ENCODE measurements at places on chromosomes 12 and 14.

- DNase-seq: no peak
These were observed 141.0 kb downstream of the MSRB3 start for GRCh38 chr12:65419284-65420072.

DNA sequence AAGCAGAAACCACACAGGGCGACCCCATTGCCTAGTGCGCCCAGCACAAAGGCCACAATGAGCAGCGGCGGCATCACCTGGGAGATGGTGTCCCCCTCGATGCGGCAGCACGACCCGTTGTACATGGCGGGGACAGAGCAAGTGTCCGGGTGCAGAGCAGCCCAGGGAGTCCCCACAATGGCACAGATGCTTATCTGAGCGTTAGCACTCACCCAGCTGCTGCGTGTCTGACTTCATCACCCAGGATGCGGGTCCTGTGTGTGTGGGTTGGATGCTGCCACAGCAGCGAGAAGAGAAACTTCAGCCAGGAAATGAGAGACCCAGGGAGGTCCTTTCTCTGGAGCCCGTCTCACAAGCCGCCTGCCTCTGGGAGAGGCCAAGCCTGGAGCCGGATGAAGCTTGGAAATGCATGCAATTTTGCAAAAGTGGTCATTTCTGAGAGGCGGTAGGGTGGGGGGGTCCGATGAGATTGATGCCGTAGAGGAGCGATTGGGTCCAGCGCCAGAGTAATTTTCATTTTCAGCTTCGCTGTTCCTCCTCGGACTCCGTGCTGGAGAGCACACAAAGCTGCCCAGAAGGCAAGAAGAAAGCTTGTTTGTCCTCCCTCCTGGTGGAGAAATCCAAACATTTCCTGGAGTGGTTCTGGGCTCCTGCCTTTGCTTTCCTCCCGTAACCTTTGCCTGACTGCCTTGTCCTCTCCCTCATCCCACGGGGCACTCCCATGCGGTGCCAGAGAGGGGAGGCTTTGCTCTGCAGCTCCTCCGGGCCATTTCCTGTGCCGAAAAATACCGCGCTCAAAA lies at the start of gene HCAR1:
Gene HCAR1 (minus strand): TSS at position 630 of the 800 bp plus-strand sequence. CDS start 505 bp downstream, at position 125.
- DNase-seq: no peak

- DNase-seq: no peak
These were observed 21.3 kb upstream of the SERPINA6 start for GRCh38 chr14:94344389-94344788.

DNA sequence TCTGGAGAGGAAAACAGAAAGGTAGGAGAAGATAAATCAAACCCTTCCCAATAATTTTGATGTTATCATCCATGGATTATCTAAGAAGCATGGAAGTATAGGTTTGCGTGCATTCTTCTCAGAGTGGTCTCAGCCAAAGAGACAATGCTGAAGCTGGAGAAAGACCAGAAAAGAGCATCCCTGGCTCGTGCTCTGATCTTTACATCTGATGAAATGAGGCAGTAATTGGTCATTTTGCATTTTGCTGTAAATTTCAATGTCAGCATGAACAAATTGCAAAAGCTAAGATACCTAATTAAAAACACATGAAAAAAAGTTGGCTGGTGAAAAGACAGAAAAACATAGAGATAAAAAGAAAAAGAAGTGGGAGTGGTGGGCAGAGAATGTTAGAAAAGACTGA lies 252.4 kb downstream of the ITPR2 start:
- DNase-seq: no peak

- no peak for DNase-seq
These were observed 45.3 kb upstream of the OXA1L start for GRCh38 chr14:22721213-22721612.

- DNase-seq: peak; percentile 54
These were observed 539 bp upstream of the HMGA2 start for GRCh38 chr12:65823513-65824375.

DNA sequence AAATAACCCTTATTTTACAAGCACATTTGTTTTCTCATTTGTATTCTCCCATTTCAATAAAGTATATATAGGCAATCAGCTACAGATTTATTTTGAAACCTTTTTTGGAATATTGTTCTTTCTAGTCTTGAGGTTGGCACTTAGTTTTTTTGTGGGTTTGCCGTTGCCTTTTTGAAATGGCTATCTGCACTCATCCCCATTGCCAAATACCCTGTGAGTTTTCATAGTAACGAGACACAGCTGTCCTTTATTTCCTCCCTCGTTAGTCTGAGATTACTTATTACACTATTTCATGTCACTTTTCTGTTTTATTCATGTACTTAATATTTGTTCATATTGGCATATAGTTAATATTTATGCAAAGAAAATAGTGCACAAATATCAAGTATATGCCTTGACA lies 1104.0 kb downstream of the SLC6A15 start:
- no peak for DNase-seq

GRCh38 chr12:106360400-106360994 lies 2.9 kb downstream of the POLR3B start:
- DNase-seq: no peak

GRCh38 chr14:56561606-56562005 lies 18.0 kb upstream of the TMEM260 start:
- DNase-seq: no peak

DNA sequence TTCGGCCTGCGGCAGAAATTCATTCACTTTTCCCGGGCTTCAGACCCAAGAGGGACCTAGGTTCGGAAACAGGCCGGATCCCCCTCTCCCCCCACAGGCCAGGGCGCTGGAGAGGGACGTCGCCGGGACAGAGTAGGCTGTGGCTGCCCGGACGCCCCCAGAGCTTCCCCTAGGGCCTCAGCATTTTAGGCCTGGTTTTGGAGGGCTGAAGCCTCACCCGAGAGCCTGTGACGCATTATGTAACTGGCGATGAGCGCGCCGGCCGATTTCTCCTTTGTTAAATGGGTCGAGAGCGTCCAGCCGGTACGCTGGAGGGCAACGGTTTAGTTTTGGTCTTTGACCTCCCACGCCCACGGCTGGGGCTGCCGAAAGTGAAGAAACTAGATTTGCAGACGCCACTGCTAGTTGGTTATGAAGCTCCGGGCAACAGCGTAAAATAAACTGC lies 657 bp downstream of the PEBP1 start:
- DNase-seq: no peak

DNA sequence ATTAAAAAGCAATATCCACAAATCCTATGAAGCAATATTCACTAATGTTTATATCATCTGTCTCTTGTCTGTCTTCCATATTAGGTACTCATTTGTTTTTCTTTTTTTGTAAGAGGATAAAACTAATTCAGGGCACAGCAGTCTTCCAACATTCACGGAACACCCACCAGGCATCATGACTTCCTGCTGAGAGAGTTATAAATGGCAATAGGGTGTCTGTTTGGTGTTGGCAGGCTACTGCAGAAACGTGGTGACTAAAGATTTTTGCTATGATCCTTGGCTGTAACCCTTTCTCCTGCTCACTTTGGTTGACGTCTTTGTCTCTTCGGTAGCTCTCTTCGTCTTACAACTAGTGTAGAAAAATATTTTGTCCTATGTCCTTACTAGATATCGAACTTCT lies 860.6 kb upstream of the MGAT4C start:
- DNase-seq: no peak

DNA sequence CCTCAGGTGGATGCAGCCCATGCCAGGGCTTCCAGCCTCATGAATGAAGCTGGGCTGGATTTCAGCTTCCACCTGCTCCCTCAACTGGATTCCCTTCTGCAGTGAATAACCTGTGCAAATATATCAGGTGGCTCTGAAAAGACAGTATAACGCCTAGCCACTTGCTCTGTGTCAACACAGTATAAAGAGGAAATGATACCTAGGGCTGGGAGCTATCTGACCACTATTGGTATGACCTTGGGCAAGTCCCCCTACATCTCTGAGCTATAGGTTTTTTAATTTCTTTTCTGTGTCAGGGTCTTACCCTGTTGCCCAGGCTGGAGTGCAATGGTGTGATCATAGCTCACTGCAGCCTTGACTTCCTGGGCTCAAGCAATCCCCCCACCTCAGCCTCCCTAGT lies 19.8 kb downstream of the ISM2 start:
- no peak for DNase-seq

GRCh38 chr14:63542231-63542999 lies 762 bp downstream of the PPP2R5E start:
- peak; percentile 40 for DNase-seq

DNA sequence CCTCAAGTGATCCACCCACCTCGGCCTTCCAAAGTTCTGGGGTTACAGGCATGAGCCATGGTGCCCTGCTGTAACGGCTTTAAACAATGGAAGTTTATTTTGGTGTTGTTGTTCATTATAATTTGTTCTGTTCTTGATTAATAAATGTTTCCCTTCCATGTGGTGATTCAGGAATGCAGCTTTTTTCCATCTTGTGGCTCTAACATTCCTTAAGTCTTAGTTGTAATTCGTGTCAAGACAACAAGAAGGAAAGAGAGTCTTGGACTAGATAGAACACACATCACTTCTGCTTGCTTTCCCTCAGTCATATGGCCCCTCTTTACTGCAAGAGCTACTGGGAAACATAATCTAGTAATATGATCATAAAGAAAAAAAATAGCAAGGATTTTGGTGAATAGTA lies 211.6 kb downstream of the SLC6A15 start:
- no peak for DNase-seq

- DNase-seq: no peak
These were observed 1103.4 kb downstream of the LRFN5 start for GRCh38 chr14:42710071-42710470.

DNA sequence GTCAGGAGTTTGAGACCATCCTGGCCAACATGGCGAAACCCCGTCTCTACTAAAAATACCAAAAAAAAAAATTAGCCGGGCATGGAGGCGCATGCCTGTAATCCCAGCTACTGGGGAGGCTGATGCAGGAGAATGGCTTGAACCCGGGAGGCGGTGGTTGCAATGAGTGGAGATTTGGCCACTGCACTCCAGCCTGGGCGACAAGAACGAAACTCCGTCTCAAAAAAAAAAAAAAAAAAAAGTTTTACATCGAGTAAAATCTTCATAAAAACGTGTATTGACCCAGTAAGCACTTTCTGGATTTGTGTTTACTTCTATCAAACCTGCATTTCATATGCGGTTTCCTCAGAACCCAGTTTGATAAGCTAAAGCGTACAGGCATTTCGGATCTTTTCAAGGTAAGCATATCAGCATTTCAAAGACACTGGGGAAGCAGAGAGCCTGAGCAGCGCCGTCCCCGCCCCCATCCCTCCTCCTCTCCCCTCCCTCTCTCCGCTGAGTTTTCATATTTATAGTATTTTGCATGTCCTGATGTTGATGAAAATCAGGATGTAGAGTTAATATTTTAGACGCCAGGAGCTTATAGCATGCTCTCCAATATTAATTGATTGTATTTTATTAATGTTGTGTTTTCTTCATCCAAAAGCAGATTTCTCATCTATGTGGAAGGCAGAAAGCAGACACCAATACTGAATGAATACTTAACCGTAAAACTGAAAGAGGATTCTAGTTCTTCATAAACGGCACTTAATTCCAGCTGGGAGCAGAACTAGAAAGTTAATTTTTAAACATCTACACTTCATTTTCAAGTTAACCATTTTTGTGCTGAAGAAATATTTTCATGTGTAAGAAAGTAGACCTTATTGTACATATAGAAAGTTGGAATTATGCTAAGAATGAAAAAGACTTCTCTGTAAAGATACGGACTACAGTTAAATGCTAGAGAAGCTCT lies 9.2 kb upstream of the HIP1R start:
- DNase-seq: no peak

- DNase-seq: no peak
These were observed 342.6 kb upstream of the CCDC196 start for GRCh38 chr14:66143387-66144112.

DNA sequence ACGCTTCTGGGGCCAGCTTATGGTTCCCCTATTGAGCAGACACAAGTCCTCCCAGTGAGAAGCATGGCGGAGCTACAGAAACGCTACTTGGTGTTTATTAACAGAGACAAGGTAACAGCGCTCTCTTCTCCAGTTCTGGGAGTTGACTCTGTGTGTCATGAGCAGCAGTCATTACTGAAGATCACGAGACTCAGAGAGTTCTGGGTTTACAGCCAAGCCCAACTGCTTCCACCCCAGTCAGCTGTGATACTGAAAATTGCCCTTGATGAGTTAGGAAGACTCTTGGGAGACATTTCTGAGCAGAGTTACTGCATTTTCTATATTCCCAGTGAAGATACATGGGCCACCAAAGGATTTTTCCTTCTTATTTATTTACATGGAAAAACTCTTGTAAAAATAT lies 48.6 kb downstream of the CFAP251 start:
- DNase-seq: no peak

DNA sequence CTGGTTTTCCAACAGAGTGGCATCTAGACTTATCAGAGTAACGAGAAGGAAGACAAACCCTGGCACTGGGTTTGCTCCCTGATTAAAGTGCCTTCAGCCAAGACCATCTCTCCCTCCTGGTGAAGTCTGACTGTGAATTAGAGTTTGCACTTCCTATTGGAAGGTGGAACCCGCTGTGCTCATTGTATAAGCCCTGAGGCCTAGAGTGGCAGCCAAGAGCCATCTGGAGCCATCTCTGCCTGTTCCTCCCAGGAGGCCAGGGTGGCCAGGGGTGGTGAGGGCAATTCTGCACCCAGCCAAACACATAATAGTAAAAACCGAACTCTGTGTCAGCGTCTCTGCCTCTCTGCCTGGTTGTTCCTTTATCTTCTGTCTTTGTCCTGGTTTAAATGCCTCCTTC lies 25.0 kb downstream of the MFAP5 start:
- DNase-seq: no peak

- no peak for DNase-seq
These were observed 27.9 kb upstream of the DICER1 start for GRCh38 chr14:95185033-95185766.

GRCh38 chr12:62301080-62301798 lies 41.0 kb downstream of the USP15 start:
- DNase-seq: no peak

DNA sequence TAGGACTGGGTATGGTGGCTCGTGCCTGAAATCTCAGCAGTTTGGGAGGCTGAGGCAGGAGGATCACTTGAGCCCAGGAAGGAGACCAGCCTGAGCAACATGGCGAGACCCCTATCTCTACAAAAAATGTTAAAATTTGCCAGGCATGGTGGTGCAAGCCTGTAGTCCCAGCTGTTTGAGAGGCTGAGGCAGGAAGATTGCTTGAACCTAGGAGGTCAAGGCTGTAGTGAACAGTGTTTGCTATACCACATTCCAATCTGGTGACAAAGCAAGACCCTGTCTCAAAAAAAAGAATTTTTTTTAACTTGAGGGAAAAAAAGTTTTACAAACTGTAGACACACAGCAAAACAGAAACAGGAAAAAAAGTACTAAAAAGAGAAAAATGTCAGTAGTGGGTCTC lies 2.3 kb upstream of the MAP3K9 start:
- no peak for DNase-seq

DNA sequence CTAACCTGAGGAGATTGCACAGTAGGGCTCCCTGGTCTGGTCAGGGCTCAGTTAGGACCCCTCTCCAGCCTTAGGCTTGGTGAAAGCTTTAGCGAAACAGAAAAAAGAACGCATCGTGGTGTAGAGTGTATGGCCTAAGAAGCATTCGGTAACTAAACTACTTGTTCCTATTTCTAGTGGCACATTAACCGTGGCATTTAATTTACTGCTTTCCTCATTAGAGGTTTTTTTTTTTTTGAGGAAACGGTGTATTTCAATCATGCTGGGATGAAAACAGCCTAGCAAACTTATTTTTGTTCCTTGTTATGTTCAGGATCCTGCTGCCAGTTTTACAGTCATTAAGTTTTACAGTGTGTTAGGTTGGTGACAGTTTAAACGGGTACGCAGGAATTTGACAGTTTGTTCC lies 518 bp upstream of the OSBPL8 start:
- no peak for DNase-seq

Measured in NCI-H1105 (cell line).